Lower lobe of right lung (tissue), 2 donors: ENCODE measurements at places on chromosomes 7 and 10. TPM values are rescaled to one million over a fixed set of nuclear protein-coding genes. Genes with fewer than 3 reads are reported as not detected.

Gene FKBP6
- total RNA-seq, result 0.47 TPM

Gene PNLIP
- not detected for total RNA-seq

Gene ERVW-1
- total RNA-seq, result not detected

Gene OR2A12
- not detected for total RNA-seq
